Activated gamma-delta T cell treated with Interleukin-2 at 50 U/mL for 16 hours (primary cell): ENCODE measurements at places on chromosomes 12 and 14.

- DNase-seq: no peak
Measured at GRCh38 chr14:32080001-32080510, 3.0 kb downstream of the ARHGAP5 start.

GRCh38 chr14:50352584-50352983, 40.5 kb downstream of the DMAC2L start:
- DNase-seq: no peak

DNA sequence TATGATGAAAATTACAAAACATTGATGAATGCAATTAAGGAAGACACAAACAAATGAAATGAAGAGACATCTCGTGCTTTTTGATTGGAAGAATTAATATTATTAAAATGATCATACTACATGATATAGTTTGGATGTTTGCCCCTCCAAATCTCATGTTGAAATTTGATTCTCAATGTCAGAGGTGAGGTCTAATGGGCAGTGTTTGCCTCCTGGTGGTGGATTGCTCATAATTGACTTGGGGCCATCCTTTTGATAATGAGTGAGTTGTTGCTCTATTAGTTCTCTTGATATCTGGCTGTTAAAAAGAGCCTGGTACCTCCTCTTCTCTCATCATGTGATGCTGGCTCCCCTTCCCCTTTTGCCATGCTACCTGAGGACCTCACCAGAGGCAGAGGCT, 56.7 kb downstream of the CD163L1 start:
- no peak for DNase-seq

DNA sequence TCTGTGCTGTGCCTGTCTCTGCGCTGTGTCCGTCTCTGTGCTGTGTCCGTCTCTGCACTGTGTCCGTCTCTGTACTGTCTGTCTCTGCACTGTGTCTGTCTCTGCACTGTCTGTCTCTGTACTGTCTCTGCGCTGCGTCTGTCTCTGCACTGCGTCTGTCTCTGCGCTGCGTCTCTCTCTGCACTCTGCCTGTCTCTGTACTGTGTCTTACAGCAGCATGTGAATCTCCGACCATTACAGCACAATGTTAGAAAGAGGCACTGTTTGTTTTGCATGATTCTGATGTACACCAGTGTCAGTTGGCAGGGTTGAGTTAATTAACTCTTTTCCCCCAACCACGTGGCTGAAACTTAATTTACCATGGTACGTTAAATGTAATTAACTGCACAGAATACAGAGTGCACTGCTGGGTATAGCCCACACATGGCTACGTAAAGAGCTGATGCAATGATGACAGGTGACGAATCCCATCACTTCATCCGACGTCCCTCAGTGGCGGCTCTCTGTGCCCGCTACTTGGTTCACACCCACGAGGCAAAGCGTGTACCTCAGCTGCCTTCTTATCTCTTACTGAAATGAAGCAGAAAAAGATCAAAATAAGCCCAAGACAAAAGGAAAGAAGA, 127.7 kb upstream of the SFSWAP start:
- DNase-seq: no peak
